ENCODE measurements at places on chromosomes 7 and 10.

DNA sequence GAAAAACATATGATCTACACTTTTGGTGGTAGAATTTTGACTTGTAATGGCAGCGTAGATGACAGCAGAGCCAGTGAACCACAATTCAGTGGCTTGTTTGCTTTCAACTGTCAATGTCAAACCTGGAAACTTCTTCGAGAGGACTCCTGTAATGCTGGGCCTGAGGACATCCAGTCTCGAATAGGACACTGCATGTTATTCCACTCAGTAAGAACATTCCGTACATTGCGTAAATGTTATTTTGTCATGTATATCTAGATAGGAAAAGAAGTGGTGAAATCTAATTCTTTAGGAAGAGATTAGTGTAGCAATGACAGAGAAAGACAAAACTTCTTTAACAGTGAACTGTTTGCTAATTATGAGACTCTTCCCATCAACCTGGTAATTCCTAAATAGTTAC lies 112.9 kb downstream of the PODXL start:
- peak; percentile 8 for DNase-seq

GRCh38 chr10:63071145-63071544 lies 62.0 kb upstream of the NRBF2 start:
- no peak for DNase-seq

GRCh38 chr10:132702601-132703418 lies 83.1 kb downstream of the NKX6-2 start:
- DNase-seq: no peak

GRCh38 chr7:45970454-45970853 lies 49.4 kb upstream of the IGFBP3 start:
- DNase-seq: no peak

GRCh38 chr7:49523870-49524269 lies 249.6 kb upstream of the VWC2 start:
- DNase-seq: no peak

GRCh38 chr7:157253850-157254249 lies 83.0 kb upstream of the DNAJB6 start:
- DNase-seq: no peak

- peak; percentile 26 for DNase-seq
These were observed 80.7 kb downstream of the C7orf25 start for GRCh38 chr7:42831006-42831717.

- no peak for DNase-seq
These were observed 2.4 kb upstream of the POLM start for GRCh38 chr7:44084701-44085100.

DNA sequence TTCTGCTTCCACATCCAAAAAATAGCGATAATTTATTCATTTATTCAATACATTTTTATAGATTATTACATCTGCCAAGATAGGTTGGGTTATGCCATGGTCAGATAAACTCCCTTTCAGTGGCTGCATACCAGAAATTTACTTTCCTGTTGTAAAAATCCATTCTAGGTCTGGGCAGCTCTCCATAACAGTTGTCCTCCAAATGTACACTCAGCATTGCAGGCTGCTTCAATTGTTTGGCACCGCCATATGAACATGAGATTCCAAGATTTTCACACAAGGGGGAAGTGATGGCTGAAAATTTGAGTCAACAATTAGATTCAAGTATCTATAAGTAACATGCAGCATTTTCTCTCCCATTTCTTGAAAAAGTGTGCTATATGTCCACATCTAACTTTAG lies 568.7 kb downstream of the ETV1 start:
- DNase-seq: no peak

DNA sequence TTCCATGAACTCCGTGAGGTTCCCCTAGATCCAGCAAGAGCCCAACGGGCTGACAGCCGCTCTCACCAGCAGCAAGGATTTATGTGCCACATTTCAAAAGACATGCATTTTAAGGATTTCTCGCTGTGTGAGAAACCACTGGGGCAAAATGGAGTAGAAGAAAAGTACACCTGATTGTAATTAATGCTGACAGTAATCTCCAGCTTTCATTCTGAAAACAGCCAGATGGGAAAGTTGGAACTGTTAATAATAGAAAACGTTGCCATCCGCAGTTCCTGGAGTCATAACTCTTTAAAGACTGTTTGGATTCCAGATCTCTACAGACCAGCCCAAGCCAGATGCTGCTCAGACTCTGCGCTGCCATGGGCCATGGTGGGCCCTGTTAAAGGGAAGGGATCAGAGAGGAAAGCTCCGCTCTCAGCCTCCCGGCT lies 216.9 kb upstream of the GLI3 start:
- no peak for DNase-seq

- no peak for DNase-seq
These were observed 67.4 kb downstream of the REEP3 start for GRCh38 chr10:63588436-63589167.

DNA sequence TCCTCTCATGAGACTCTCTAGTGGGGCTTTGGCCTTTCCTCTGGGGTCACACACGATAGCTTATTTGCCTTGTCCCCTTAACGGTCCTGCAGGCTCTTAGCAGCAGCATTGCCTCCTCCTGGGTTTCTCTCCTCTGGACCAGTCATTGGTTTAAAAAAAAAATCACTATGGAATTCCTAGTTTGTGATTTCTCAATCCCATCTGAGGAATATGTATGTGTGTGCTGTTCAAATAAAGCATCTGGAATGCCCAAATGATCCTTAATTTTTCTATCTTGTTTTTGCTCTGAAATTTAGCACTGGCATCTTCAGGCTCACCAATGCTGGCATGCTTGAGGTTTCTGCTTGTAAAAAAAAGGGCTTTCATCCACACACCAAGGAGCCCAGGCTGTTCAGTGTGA lies 30.5 kb downstream of the ACTA2 start:
- DNase-seq: no peak

DNA sequence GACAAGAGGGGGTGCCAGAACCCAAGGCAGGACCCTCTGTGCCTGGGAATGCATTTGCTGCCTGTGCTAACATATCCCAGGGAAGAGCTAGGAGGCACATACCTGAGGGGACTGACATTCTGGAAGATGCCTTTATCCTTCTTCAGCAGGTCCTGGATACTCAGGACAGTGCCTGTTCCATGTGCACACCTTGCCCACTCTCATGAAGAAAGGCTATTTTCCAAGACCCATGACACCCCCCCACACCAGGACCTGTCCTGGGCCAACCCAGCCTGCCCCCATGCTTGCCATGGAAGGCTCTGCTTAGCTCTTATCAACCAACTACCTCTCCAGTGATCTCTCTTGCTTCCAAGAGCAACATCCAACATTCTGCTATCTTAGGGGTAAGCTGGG lies 67.2 kb upstream of the CAMK2B start:
- DNase-seq: no peak

GRCh38 chr7:135467207-135467711 lies 42.6 kb downstream of the CNOT4 start:
- no peak for DNase-seq

GRCh38 chr10:22760025-22760424 lies 45.6 kb upstream of the PIP4K2A start:
- no peak for DNase-seq

GRCh38 chr10:103069453-103070331 lies 123.4 kb downstream of the NT5C2 start:
- DNase-seq: peak; percentile 5

GRCh38 chr7:116588225-116588624 lies 63.4 kb downstream of the CAV1 start:
- DNase-seq: peak; percentile 64

GRCh38 chr7:6644728-6645127 lies 7.6 kb downstream of the ZNF316 start:
- DNase-seq: no peak
